ENCODE measurements at places on chromosomes 7 and 10. TPM values are rescaled to one million over a fixed set of nuclear protein-coding genes. Genes with fewer than 3 reads are reported as not detected.

Gene TWIST1
- total RNA-seq = 5.2 TPM

Gene ACBD7
- 0.73 TPM for total RNA-seq

Gene EVX1
- not detected for total RNA-seq

Gene CALN1
- not detected for total RNA-seq

Gene SLC16A9
- 38.5 TPM for total RNA-seq

Gene HPSE2
- not detected for total RNA-seq

Gene UCN3
- total RNA-seq = not detected

Gene SLC18A3
- total RNA-seq = not detected

Gene EBLN1
- total RNA-seq = not detected

- no peak overlapping the region for H3K4me3 ChIP-seq
- no peak overlapping the region for H3K27ac ChIP-seq
- no peaks in the 10 kb centered on the region for H3K27me3 ChIP-seq
Observed at GRCh38 chr10:94288361-94289101, 74.2 kb downstream of the NOC3L start.

- H3K36me3 ChIP-seq = no peaks in the 10 kb centered on the region
- peak overlapping the region; percentile 67 for H3K4me3 ChIP-seq
- peak overlapping the region; percentile 98 for H3K27ac ChIP-seq
Observed at GRCh38 chr10:43407576-43408330, 1.2 kb downstream of the HNRNPF start.

GRCh38 chr10:78850644-78851435 lies 217.9 kb upstream of the ZMIZ1 start:
- H3K4me3 ChIP-seq = no peak overlapping the region
- no peak for DNase-seq
- H3K36me3 ChIP-seq = no peaks in the 10 kb centered on the region
- H3K27ac ChIP-seq = no peak overlapping the region

- H3K36me3 ChIP-seq = no peaks in the 10 kb centered on the region
- DNase-seq = no peak
- H3K27me3 ChIP-seq = no peaks in the 10 kb centered on the region
- H3K4me1 ChIP-seq = no peaks in the 10 kb centered on the region
- no peak overlapping the region for H3K27ac ChIP-seq
Observed at GRCh38 chr10:31921031-31921430, 7.6 kb downstream of the ARHGAP12 start.

GRCh38 chr7:42192851-42193461 lies 44.1 kb downstream of the GLI3 start:
- H3K27me3 ChIP-seq = no peaks in the 10 kb centered on the region
- no peak overlapping the region for H3K27ac ChIP-seq
- no peak for DNase-seq
- no peaks in the 10 kb centered on the region for H3K36me3 ChIP-seq

GRCh38 chr10:31554556-31554955 lies 235.5 kb downstream of the ZEB1 start:
- H3K27ac ChIP-seq = no peak overlapping the region
- H3K27me3 ChIP-seq = no peaks in the 10 kb centered on the region
- H3K4me1 ChIP-seq = no peaks in the 10 kb centered on the region
- DNase-seq = no peak

DNA sequence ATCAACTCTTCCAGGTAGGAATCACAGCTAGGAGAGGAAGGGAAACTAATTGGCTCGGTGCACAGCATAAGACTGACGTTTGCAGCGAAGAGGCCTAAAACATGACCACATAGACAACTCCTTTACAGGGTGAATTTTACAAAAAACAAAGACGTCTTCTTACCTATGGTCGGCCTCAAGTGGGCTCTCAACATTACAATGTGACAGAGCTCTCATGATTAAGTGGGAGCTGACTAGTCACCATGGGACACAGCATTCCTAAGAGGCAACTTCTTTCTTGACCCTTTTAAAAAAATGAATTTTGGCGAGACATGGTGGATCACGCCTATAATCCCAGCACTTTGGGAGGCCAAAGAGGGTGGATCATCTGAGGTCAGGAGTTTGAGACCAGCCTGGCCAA lies 4.6 kb downstream of the PDIA4 start:
- peaks cover 4% of the 10 kb centered on the region for H3K36me3 ChIP-seq
- H3K27ac ChIP-seq = peak overlapping the region; percentile 10
- peak; percentile 23 for DNase-seq
- H3K4me1 ChIP-seq = peaks cover 34% of the 10 kb centered on the region

GRCh38 chr10:121291376-121291775 lies 306.9 kb downstream of the FGFR2 start:
- H3K36me3 ChIP-seq = no peaks in the 10 kb centered on the region
- H3K4me1 ChIP-seq = peaks cover 14% of the 10 kb centered on the region
- H3K4me3 ChIP-seq = no peak overlapping the region

DNA sequence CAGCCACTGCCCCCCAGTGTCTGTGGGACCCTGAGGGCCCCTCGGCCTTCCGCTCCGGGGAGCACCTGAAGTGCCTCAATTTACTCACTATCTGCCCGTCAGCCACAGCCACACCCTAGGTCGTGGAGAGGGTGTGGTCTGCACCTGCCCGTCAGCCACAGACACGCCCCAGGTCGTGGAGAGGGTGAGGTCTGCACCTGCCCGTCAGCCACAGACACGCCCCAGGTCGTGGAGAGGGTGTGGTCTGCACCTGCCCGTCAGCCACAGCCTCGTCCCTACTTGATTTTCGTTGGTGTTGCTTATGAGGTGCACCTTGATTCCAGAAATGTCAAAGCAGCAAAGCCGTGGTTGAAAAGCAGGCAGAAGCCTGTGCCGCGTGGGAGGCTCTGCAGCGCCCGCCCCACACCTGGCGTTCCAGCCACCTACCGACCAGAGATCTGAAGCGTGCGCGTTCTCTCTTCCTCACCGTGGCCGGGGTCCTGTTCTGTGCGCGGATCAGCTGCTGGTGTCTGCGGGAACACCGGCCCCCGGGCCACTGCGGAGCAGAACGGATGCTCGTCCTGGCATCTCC lies 101.6 kb downstream of the DYNC2I1 start:
- peaks cover 3% of the 10 kb centered on the region for H3K4me1 ChIP-seq
- no peaks in the 10 kb centered on the region for H3K36me3 ChIP-seq
- no peaks in the 10 kb centered on the region for H3K27me3 ChIP-seq
- H3K4me3 ChIP-seq = no peak overlapping the region

DNA sequence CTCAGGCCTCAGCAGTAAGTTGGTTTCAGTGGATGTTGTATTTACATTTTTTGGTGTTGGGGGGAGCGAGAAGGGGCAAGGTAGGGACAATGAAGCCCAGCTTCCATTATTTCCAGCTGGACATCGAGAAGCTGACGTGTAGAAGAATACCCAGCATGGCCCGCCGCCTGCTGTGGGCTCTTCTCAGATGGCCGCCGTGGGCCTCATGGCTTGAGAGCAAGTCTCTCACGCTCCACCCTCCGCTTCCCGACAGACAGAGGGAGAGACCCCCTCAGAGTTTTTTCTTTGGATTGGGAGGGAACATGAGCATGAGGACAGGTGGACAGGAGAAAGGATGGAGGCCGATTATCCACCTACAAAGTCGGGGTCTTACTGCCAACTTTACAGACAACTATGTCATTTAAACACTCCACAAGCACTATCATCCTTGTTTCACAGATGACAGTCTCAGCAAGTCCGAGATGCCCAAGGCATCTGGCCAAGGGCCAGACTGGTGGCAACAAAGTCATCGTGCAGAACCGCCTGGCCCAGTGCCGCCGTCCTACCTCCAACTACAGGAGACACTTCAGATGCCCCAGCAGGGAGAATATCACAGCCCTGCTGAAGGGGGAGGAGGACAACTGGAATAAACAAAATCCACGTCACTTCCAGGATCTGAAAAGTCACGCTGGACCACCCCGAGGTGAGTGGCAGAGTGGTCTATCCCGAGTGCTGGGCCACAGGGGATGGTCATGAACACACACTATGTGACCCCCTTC lies 195.9 kb downstream of the DIP2C start:
- no peaks in the 10 kb centered on the region for H3K4me1 ChIP-seq
- H3K27ac ChIP-seq = no peak overlapping the region
- H3K4me3 ChIP-seq = no peak overlapping the region
- DNase-seq = no peak
- no peaks in the 10 kb centered on the region for H3K27me3 ChIP-seq

DNA sequence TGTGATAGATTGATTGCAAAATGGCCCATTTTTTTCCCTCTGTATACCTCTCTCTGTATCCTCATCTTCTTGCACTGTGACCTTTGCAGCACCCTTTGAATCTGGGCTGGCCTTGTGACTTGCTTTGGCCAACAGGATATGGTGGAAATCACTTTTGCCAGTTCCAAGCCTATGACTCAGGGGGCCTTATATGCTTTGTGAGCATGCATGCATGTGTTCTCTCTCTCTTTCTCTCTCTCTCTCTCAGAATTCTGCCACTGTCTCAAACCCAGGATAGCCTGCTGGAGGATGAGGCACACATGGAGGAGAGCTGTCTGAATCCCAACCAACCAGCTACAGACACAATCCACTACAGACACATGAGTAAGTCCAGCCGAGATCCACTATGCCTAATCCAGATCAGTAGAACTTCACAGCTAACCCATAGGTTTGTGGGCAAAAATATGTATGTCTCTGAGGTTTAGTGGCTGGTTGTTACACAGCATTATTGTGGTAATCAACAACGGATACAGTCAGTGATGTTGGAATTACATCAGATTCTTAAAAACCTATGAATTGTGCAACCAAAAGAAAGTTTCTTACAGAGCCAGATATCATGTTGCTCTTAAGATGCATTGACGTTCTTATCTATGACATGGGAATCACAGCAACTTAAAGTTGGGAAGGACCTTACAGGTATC lies 41.8 kb upstream of the ABCB4 start:
- no peaks in the 10 kb centered on the region for H3K4me1 ChIP-seq
- H3K27me3 ChIP-seq = no peaks in the 10 kb centered on the region
- no peaks in the 10 kb centered on the region for H3K36me3 ChIP-seq
- no peak for DNase-seq
- H3K4me3 ChIP-seq = no peak overlapping the region

GRCh38 chr10:77598606-77599005 lies 39.0 kb downstream of the KCNMA1 start:
- no peaks in the 10 kb centered on the region for H3K4me1 ChIP-seq
- DNase-seq = no peak
- no peaks in the 10 kb centered on the region for H3K36me3 ChIP-seq
- H3K27ac ChIP-seq = no peak overlapping the region
- H3K27me3 ChIP-seq = no peaks in the 10 kb centered on the region
- H3K4me3 ChIP-seq = no peak overlapping the region

DNA sequence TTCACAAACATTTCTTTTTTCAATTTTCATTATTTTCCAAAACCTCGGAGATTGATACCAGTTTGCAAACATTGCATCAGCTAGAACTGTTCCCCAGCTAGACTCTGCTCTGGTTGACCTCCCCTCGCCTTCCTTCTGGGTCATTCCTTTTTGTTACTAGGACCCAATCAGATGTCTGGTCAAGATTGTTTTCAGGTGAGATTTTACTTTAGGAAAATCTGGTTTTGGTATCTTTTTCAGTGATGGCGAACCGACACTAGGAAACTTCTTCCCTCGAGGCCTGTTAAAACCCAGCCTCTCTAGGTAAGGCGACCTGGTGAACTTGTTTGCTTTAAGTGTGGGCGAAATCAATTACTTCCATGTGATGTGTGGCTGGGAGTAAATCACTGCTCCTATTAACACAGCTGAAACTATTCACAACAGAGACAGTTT lies 8.4 kb downstream of the PROSER2 start:
- H3K4me1 ChIP-seq = peaks cover 13% of the 10 kb centered on the region
- H3K27me3 ChIP-seq = no peaks in the 10 kb centered on the region
- no peak overlapping the region for H3K27ac ChIP-seq
- no peaks in the 10 kb centered on the region for H3K36me3 ChIP-seq
- no peak for DNase-seq
- H3K4me3 ChIP-seq = no peak overlapping the region

DNA sequence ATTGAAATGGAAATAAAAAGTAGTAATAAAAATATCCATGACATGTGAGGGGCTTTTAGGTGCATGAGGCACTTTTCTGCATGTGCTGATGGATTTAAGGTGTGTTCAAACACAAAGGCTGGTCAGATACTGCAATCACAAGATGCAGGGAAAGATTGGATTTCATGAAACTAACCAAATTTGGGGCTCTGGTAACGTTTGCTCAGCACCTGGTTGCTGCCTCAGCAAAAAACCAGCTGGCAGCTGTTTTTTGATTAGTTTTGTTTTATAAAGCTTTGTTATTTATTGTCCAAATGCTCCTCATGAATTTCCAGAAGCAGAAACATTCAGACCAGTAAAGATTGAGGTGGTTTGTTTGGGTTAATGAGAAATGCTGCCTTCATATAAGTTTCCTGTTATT lies 195.7 kb upstream of the NRG3 start:
- DNase-seq = no peak
- no peaks in the 10 kb centered on the region for H3K4me1 ChIP-seq
- H3K27ac ChIP-seq = no peak overlapping the region
- no peaks in the 10 kb centered on the region for H3K27me3 ChIP-seq

GRCh38 chr10:98366062-98366530 lies 48.9 kb downstream of the PYROXD2 start:
- no peaks in the 10 kb centered on the region for H3K27me3 ChIP-seq
- peaks cover 37% of the 10 kb centered on the region for H3K4me1 ChIP-seq
- H3K4me3 ChIP-seq = no peak overlapping the region
- H3K36me3 ChIP-seq = no peaks in the 10 kb centered on the region
- no peak for DNase-seq
- peak overlapping the region; percentile 31 for H3K27ac ChIP-seq

- DNase-seq = no peak
- no peaks in the 10 kb centered on the region for H3K36me3 ChIP-seq
- H3K4me1 ChIP-seq = peaks cover 28% of the 10 kb centered on the region
- no peak overlapping the region for H3K4me3 ChIP-seq
- H3K27me3 ChIP-seq = no peaks in the 10 kb centered on the region
Observed at GRCh38 chr7:25658375-25658774, 430.1 kb upstream of the NPVF start.

GRCh38 chr10:31875608-31876007 lies 53.0 kb downstream of the ARHGAP12 start:
- peaks cover 9% of the 10 kb centered on the region for H3K4me1 ChIP-seq
- H3K36me3 ChIP-seq = no peaks in the 10 kb centered on the region
- no peak overlapping the region for H3K4me3 ChIP-seq

DNA sequence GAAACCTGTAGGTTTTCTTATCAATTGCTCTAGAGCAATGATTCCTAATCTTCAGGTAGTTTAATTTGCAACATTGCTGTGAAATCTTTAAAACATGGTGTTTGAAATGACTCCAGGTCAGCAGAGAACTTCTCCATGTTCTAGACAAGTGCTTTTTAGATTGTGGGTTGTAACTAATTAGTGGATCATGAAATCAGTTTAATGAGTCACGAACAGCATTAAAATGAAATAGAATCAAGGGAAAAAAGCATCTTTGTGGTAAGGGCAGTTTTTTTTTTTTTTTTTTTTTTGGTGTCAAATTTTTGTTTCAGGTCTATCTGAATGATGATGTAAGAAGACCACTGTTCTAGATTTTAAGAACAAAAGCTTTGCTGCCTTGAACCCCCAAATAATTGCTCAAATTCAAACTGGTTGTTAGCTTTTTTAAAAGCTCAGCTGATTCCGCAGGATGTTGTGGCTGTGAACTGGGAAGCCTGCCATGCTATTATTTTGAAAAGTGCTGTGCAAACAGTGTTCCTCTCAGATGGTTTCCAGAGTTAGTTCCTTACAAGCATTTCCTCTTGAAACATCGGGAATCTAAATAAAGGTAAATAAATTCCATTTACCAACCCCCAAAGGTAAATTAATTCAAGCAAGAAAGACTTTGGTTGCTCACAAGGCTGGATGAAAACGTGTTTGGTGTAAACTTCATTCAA lies 13.1 kb upstream of the PDK4 start:
- H3K4me3 ChIP-seq = no peak overlapping the region
- peak; percentile 64 for DNase-seq
- H3K4me1 ChIP-seq = peaks cover 42% of the 10 kb centered on the region
- no peaks in the 10 kb centered on the region for H3K27me3 ChIP-seq

- no peak overlapping the region for H3K4me3 ChIP-seq
- H3K4me1 ChIP-seq = no peaks in the 10 kb centered on the region
Observed at GRCh38 chr7:150565239-150565638, 2.0 kb upstream of the GIMAP4 start.

Data from thyroid gland (tissue), 4 donors.